ENCODE measurements at places on chromosomes 1 and 21.
A peak's percentile ranks its signal among the peaks of the same experiment; 100 is the strongest.

GRCh38 chr1:22709891-22710700 is 543 bp upstream of the EPHB2 start:
- no peak for DNase-seq

DNA sequence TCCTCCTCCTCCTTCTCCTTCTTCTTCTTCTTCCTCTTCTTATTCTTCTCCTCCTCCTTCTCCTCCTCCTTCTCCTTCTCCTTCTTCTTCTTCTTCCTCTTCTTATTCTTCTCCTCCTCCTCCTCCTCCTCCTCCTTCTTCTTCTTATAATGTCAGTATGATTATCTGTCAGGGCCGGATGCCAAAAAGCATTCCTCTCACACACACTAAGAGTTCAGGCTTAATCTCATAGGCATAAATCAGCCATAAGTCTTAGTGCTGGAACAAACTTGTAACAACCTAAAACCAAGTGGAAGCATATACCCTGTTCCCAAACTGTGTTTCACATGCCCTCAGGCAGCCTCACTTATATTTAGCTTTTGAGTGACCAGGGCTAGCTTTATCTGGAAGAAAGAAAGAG is 240.3 kb downstream of the LMX1A start:
- no peak for DNase-seq

- DNase-seq = no peak
Observed at GRCh38 chr1:205450448-205450847, 5.4 kb downstream of the BLACAT1 start.

DNA sequence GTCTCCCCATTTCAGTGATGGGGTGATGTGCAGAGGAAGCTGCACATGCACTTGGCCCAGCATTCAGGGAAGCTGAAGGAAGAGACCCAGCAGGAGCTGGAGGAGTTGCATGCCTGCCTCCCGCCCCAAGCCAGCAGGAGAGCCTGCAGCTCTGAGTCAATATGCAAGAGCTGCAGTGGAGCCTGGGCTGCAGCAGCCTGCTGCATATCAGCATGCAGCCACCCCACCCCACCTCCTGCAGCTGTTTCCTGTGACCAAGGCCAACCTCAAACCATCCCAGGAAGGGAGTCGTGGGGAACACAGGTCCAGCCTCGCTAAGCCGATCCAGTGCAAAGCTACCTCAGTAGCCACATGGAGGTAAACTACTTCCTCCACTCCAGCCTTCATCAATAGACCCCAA is 18.9 kb downstream of the AGT start:
- no peak for DNase-seq

DNA sequence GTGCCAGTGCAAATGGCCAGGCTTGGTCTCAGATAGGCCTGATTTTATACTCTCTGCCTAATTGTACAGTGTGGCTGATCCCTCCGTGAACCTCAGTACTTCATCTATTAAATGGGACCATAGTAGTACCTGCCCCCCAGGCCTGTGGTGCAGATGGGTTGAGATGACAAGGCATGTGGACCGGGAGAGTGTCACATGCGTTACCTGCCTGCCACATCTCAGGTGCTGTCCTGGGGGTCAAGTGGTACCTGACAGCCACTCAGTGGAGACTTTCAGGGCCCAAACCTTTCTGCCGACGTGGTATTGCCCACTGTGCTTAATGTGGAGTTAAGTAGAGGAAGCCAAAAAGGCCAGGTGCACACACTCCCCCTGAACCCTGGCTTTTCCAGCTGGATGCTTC is 197.3 kb downstream of the FOXD2 start:
- no peak for DNase-seq

- DNase-seq = no peak
Observed at GRCh38 chr21:24899138-24899537, 708.1 kb downstream of the MRPL39 start.

- DNase-seq = peak; percentile 18
Observed at GRCh38 chr1:77282187-77282865, 507 bp downstream of the AK5 start.

DNA sequence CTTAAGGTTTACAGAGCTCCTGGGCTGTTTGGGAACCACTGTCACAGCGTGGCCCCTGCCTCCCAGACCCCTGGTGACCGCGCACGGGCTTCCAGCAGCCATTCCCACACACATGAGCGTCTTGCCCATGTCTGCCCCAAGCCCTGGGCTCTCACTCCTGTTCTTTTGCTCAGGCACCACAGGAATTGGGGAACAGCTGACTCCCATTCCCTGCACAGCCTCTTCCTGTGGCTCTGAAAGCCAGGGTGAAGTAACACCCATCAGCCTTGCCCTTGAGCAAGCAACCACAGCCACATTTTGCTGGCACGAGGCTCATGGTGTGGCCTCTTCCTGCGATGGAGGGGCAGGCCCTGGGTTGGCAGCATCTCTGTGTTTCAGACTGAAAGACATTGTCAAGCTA is 14.3 kb upstream of the GPR157 start:
- no peak for DNase-seq

DNA sequence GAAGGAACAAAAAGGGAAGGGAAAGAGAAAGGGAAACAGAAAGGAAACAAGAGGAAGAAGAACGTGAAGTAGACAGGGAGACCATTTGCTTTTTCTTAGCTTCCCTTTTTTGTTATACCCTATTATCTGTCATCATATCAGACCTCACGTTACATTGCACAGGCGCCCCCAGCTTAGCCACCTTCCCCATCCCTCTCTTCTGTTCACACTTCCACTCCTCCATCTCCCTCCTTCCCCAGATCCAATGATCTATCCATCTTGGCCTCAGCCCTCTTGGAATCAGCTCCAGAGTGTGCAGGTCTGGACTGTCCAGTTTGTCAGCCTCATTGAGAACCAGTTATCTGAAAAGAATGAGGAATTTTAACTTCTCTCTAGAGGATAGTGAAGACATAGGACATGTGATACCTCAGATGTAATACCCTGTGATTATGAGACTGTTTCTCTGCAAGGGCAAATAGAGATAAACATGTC is 101.1 kb upstream of the ERRFI1 start:
- no peak for DNase-seq

DNA sequence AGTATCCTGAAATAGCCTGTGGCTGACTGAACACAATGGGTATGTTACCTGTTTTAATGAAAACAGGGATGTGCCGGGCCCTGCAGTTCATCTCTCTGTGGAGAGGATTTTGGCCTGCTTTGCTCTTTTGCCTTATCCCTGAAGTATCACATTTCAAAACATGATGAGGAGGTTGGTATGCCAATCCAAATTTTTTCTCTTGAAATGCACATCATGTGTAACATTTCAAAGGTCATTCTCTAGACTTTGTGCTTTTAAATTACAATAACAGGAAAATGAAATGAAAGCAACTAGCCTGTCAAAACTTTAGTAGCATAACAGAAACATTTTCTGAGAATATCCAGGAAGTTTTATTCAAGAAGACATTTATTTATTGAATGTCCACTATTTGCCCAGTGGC is 118.9 kb downstream of the SLC44A5 start:
- DNase-seq = no peak

DNA sequence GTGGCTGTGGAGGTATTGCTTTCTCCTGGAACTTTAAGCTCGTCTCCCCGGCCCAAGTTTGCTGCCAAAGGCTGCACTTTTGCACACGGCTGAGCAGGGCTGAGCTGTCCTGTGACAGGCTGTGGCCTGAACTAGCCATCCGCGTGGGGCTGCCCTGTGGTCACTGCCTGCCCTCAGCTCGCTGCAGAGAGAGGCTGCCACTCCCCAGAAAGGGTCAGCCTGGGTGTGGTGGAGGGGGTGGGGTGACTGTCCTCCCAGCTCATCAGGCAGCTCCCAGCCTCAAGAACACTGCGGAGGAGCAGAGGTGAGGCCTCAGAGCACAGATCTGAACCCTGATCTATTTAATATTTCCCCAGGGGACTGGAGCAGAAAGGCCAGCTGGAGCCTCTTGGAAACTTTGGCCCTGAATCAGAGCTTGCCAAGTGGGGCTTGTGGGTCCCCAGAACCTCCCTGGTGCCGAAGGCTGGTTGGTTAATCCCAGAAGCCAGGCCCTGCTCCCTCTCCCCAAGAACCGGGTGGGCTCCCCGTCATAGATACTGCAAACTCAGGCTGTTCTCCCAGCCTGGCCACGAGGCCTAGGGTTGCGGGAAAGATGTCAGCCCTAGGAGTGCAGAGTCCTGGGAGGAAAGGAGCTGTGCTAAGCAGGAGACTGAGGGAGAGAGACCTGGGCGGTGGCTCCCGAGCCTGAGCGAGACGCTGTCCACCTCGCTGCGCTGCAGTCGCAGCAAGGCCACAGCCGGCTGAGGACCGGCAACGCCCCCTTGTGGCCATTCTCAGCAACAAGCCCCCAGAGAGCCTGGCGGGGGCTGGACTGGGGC is 125.1 kb upstream of the IPO9 start:
- DNase-seq = peak; percentile 50

DNA sequence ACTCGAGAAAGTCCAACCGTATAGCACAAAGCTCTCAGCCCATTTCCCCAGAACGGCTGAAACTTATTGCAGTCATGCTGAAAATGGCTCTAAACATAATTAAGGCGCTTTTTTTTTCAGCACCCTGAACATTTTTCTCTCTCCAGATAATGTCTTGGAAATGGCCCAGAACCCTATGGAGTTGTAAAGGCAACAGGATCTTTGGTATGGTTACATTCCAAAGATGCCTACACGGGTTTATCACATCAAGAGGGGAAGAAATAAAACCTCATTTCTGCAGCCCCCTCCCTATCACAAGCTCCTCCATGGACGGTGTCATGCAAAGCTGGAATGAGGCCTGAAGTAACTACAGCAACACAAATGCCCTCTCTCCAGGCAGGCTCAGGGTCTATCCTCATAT is 126.4 kb upstream of the GALNT2 start:
- no peak for DNase-seq

GRCh38 chr1:61093525-61094137 is 11.3 kb downstream of the NFIA start:
- DNase-seq = no peak

DNA sequence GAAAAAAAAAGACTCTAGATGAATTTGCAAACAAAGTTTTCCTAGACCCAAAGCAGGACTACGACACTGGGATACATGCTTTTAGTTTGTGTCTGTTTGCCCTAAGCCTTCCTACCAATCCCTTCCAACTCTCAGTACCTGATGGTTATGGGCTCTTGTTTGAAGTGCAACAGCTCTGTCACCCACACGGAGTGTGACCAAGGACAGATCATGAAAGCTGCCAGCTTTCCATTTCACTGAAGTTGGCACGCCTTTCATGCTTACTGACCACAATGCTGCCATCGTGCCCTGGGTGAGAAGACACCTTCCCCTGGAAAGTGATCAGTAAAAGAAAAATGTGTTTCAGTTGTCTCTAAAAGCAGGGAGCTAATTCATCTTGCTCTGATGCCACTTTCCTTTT is 312.5 kb upstream of the PTBP2 start:
- no peak for DNase-seq

GRCh38 chr1:97905141-97905940 is 15.5 kb downstream of the DPYD start:
- DNase-seq = no peak

DNA sequence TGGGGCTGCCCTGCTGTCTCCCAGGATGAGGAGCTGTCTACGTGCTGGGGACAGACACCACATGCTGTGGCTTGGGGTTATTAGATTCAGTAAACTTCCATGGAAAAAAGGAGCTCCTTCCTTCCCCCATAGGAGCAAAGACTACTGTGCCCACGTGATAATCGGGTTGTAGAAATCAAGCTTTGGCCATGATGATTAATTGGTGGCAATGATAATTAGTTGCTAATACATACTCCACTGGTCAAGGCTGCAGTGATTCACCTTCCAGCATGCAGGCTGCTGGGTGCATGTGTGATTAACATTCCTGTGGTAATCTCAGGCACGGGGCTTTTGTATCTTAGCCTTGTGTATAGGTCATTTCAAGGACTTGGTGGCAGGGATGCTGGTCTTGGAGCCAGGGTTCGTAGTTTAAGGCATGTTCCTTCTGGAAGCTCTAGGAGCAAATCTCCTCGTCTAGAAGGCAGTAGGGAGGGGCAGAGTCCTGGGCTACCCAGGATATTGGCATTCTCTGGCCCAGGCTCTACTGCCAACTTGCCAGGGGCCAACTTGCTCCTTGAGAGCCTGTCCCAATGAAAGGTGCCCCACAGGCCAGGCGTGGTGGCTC is 41.4 kb downstream of the TMCO4 start:
- no peak for DNase-seq

- DNase-seq = no peak
Observed at GRCh38 chr1:223870617-223871574, 25.1 kb upstream of the TP53BP2 start.

- no peak for DNase-seq
Observed at GRCh38 chr1:205590777-205591513, 40.9 kb downstream of the ELK4 start.

GRCh38 chr1:186189156-186189555 is 185.9 kb downstream of the TPR start:
- DNase-seq = no peak

- no peak for DNase-seq
Observed at GRCh38 chr1:10943991-10944730, 68.3 kb upstream of the TARDBP start.

GRCh38 chr1:214665606-214666110 is 62.7 kb downstream of the CENPF start:
- no peak for DNase-seq

GRCh38 chr1:162530307-162530987 is 31.1 kb upstream of the UAP1 start:
- no peak for DNase-seq

DNA sequence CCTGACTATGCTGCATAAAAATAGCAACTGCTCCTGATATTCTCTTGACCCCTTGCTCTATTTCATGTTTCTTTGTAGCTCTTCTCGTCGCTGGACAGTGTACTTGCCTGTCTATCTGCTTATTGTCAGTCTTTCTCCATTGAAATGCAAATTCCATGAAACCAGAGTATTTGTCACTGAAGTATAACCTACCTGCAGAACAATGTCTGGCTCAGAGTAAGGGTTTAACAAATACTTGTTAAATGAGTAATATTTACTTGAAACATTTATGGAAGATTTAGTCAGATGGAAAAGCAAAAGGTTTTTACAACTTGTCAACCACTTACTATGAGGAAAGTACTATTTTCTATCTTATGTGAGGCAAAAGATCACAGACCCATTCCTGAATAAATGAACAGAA is 19.9 kb upstream of the ERICH3 start:
- no peak for DNase-seq

DNA sequence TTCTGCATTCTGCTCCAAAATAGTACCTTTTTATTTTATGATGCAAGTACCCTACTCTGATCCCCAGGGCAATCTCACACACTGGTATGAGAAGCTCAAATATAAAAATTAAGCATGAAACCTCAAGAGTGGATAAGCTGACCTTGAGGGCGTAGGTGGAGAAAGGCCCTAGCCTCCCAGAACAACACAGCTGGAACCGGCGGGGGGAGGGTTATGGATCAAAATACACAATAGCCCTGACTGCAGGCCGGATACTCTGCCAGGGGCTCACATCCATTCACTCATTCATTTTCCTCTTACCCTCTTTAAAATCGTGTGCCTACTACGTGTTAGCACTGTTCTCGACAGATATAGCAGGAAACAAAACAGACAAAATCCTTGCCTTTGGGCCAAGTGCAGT is 32.8 kb upstream of the ECE1 start:
- no peak for DNase-seq

DNA sequence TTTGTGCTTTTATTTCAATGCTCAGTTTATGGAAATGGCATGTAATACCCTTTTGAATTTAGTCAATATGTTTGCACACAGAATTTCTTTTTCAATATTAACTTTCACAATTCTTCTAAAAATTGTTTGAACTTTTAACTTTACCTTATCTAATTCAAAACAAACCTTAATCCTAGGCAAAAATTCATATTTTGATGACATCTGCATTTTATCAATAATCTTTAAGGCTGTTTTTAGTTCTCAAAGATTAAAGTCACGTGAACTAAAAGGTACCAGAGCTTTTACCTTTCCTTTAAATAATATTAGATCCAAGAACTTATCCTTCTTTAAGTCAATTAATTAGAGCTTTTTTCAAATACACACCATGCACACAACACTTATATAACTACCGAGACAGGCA is 218.9 kb upstream of the NCAM2 start:
- DNase-seq = no peak
